T-helper 2 cell (primary cell): ENCODE measurements at places on chromosomes 1 and 21.

DNA sequence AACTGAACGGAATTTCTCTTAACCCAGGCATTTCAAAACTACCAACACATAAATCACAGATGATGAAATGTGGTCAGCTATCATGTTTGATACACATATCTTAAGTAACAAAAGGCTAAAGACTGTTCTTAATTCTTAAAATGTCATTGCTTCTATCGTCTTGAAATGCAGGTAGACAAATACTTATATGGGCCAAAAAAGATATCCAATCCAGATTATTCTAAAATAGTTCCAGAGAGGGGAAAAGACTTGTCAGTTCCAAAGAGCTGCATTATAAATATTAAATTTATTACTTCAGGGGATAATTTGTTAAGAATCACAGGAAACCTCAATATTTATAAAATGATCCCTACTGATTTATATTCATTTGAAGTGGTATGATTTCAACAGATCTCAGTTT, 259.4 kb downstream of the FAF1 start:
- DNase-seq: no peak

DNA sequence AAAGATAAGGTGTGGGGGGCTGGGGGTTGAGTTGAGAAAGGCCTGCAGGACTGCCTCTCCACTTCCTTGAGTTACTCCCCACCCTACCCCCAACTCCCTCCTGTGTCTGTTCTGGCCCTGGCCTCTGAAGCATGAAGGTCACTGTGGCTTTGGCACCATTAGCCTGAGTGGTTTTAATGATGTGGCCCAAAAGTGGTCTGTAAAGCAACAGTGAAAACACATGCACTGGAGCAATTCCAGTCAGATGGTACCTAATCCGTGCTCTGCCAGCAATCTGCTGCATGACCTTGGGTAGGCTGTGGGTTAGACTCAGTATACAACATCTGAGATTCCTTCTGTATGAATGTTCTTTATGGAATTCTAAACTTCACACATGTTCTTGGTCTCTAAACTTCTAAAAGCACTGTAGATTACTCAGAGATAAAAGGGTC, 86.5 kb upstream of the ATP1A1 start:
- no peak for DNase-seq

DNA sequence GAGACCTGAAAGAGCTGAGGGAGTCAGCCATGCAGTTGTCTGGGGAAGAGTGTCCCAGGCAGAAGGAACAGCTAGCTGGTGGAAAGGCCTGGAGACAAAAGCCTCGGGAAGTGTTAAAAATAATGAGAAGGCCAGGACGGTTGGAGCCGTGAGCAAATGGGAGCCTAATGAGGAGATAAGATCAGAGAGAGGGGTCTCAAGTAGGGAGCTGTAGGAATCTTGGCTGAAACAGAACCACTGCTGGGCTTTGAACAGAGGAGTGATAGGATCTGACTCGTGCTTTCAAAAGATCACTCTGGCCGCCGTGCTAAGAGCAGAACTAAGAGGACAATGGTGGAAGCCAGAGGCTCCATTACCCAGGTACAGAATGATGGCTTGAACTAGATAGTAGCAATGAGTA, 1.9 kb upstream of the FOXJ3 start:
- DNase-seq: no peak

DNA sequence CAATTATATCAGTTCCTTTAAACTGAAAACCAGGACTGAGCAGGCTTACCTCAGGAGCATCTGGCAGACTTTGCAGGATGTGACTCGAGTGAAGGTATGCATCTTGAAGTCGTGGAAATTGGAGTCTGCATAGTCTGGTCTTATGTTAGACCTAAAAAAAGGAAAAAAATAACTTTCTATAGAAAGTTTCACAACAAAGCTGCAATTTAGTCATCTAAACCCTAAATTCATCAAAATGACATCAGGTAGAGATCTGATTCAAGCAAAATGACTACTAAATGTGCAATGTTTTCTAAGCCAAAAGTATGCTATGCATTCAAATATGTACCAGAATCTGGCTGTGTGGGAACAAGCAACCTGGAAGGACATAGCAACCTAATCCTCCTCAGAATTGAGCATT, 260.1 kb downstream of the VAV3 start:
- no peak for DNase-seq

DNA sequence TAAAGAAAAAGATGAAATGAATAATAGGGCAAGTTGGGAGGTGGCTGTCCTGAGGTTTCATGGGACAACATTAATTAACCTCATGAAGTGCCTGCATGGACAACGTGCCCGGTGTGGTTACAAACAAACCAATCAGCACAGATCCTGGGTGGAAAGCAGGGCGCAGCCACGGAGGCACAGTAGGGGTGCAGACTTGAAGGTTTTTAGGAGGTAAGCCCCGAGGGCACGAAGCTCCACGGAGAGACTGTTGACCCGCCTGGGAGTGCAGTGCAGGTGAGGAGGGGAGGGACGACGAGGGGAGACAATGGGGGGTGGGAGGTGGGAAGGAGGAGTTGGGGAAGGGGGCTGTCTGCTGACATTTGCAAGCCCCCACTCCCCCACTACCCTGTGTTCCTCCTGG, 2.3 kb upstream of the RIPK4 start:
- no peak for DNase-seq

- DNase-seq: no peak
Measured at GRCh38 chr1:201050515-201051277, 27.2 kb upstream of the KIF21B start.

- DNase-seq: no peak
Measured at GRCh38 chr1:64135462-64136223, 67.8 kb upstream of the UBE2U start.

GRCh38 chr1:5992814-5993555, 760 bp upstream of the NPHP4 start:
- no peak for DNase-seq

- no peak for DNase-seq
Measured at GRCh38 chr1:34617321-34618118, 137.3 kb upstream of the GJB5 start.

- no peak for DNase-seq
Measured at GRCh38 chr1:96238426-96238825, 483.2 kb upstream of the PTBP2 start.

DNA sequence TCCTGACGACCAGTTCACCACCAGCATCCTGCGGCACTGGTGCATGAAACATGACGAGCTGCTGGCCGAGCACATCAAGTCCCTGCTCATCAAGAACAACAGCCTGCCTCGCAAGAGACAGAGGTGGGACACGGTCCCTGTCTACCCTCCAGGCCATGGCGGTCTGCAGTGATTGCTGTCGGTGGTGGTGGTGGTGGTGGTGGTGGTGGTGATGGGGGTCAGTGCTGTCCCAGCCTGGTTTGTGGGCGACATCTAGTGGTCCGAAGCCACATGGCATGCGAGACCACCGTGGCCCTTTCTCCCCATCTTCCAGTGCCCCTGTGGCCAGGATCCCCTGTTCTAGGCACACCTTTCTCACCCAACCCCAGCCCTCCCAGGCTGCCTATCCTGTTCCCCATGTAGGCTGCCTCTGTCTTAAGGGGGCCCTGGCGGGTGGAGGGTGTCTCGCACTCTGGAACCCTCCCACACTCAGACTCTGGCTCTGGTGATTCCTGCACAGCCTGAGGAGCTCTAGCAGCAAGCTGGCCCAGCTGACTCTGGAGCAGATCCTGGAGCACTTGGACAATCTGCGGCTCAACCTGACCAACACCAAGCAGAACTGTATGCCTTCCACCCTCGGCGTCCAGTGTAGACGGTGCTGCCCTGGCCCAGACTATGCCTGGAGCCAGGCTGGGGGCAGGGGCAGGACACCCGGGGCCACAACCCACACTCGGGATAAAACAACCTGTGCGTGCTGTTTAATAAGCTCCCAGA, 3.2 kb upstream of the SLC27A3 start:
- no peak for DNase-seq
